ENCODE measurements at places on chromosomes 12 and 14. TPM values are rescaled to one million over a fixed set of nuclear protein-coding genes. Genes with fewer than 3 reads are reported as not detected.

DNA sequence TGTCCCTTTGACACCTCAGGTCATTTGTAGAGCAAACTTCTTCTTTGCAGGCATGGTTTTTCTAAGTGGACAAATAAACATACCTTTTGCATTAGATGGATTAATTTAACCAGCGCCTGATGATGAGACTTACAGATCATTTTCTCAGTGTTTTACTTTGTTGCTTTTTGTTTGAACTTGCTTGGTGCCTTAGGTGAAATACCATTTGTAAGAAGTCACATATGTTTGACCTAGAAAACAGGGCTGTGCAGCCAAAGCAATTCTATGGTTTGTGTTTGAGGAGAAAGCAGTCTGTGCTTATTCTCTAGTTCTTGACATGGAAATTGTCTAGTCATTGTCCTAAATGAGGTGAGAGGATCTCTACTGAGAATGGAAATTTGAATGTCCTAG, 111.1 kb downstream of the DIP2B start:
- no peak for DNase-seq

- no peak for DNase-seq
Observed at GRCh38 chr12:50453872-50454271, 50.9 kb upstream of the DIP2B start.

OR4E2 gene
- not detected for total RNA-seq

- DNase-seq: no peak
Observed at GRCh38 chr12:16611146-16611545, 5.2 kb upstream of the LMO3 start.

GRCh38 chr12:76455582-76456345, 103.8 kb downstream of the OSBPL8 start:
- DNase-seq: peak; percentile 6

CLEC14A gene
- 5.1 TPM for total RNA-seq

GRCh38 chr12:72869024-72869423, 596.9 kb downstream of the TRHDE start:
- no peak for DNase-seq

GRCh38 chr12:86735072-86735471, 478.9 kb upstream of the MGAT4C start:
- DNase-seq: no peak

CTSG gene
- total RNA-seq: not detected

- DNase-seq: no peak
Observed at GRCh38 chr12:46815809-46816208, 10.0 kb downstream of the SLC38A4 start.

DNA sequence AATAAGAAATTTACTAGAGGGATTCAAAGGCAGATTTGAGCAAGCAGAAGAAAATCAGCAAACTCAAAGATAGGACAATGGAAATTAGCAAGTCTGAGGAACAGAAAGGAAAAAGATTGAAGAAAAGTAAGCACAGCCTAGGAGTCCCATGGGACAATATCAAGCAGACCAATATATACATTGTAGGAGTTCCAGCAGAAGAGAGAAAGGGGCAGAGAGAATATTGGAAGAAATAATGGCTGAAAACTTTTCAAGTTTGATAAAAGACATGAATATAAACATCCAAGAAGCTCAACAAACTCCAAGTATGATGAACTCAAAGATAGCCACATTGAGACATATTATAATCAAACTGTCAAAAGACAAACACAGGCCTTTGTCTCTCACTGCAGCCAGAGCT, 25.2 kb downstream of the ATP23 start:
- no peak for DNase-seq

DNA sequence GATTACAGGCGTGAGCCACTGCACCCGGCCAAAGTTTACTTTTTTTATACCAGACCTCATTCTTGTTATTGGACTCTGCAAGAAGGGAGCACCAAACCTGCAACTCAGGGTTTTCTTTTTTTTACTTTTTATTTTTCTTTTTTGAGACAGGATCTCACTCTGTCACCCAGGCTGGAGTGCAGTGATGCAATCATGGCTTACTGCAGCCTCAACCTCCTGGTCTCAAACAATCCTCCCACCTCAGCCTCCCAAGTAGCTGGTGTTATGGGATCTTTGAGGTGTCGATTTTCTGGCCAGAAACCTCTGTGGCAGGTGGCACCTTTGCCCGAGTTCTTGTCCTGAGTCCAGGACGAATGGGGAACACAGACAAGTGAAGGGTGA, 4.2 kb upstream of the PWP1 start:
- DNase-seq: no peak

DNA sequence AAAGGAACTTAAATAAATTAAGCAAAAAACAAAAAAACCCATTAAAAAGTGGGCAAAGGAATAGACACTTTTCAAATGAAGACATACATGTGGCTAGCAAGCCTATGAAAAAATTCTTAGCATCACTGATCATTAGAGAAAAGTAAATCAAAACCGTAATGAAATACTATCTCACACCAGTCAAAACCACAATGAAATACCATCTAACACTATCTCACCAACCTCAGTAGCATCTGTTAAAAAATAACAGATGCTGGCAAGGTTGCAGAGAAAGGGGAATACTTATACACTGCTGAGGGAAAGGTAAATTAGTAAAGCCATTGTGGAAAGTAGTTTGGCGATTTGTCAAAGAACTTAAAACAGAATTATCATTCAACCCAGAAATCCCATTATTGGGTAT, 381.1 kb downstream of the FLRT2 start:
- DNase-seq: no peak

DNA sequence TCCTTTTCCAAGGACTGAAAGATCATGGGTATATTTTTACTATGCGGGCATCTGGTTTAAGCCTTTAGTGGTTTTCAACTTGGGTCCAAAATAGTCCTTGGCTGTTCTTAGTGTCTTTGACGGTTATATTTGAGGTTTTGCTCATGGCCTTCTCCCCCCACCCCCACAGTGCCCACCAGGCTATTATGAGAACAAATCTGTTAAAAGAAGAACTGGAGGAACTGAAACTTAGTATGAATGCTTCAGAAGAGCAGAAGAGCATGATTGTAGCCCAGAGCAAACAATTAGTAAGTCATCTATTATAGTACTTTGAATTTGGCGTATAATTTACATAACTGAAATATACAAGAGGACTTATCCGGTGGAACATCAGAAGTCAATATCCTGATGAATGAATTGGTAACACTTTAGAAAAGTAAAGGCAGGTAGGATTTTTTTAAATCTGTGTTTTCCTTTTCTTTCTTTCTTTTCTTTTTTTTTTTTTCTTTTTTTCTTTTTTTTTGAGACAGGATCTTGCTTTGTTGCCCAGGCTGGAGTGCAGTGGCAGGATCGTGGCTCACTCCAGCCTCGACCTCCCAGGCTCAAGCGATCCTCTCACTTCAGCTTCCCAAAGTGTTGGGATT, 71.8 kb upstream of the BCAT1 start:
- no peak for DNase-seq

DNA sequence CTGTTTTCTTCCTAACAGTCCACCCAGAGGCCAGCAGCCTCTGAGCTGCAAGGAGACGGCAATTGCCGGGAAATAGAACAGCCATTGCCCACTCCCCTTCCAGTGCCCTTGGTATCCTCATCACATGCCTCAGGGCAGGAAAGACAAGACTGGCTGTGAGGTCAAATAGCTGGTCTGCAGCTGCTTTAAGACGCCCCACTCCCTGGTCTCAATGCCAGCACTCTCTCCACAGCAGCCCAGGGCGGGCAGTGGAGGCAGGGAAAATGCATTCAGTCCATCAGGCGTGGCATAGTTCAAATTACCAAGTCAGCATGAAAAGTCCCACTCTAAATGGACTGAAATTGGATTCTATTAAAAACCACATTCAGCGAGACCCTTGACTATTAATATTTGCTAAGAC, 35.6 kb downstream of the TTC9 start:
- no peak for DNase-seq

CD69 gene
- total RNA-seq: 0.69 TPM

- no peak for DNase-seq
Observed at GRCh38 chr14:102525219-102525928, 15.8 kb upstream of the ANKRD9 start.

C12orf54 gene
- not detected for total RNA-seq

SLC25A47 gene
- not detected for total RNA-seq

DNA sequence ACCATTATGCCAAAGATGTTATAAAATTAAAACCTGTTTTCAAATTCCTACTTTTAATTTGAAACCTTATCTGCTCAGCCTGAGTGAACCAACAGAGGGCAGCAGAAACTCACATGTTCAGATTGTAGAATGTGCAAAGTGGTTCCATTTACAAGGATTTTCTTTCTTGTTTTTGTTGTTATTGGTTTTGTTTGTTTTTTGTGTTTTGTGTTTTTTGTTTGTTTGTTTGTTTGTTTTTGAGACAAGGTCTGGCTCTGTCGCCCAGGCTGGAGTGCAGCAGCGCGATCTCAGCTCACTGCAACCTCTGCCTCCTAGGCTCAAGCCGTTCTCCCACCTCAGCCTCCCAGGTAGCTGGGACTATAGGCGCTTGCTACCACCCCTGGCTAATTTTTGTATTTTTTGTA, 22.8 kb upstream of the GARIN2 start:
- DNase-seq: peak; percentile 44

DNA sequence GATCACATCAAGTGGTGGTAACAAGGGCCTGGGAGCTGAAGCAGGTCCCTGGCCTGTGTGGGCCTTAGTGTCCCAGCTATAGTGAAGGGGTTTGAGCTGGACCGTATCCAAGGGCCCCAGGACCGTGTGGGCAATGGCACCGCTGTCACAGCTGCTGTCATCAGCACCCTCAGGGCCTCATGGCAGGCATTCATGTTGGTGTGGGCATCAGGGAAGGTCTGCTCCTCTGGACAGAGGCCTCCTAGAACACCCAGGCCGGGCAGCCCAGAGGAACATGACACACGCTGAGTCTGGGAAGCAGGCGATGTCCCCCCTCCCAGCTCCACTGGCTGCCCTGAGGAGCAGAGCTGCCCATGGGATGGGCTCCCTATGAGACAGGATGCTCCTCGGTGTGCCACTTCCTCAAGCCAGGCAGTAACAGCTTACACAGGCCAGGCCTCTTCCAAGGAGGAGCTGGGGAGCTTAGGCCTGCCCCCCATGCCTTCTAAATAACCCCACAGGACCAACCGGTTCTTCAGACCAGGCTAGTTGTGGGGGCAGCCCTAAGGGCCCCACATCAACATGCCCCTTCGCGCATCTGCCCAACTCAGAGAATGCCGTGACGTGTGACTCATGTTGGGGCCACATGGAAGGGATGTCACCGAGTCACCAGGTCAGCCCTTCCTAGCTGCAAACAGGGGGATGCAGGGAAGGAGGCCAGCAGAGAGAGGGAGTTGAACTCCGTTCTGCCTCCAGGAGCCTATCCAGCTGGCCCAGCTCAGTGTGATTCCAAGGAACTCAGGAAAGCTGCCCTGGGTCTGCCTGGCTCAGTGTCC, 80.4 kb downstream of the PITPNM2 start:
- DNase-seq: no peak

- no peak for DNase-seq
Observed at GRCh38 chr14:58465421-58465820, 37.9 kb downstream of the KIAA0586 start.

NOVA1 gene
- 21.8 TPM for total RNA-seq

- peak; percentile 20 for DNase-seq
Observed at GRCh38 chr12:48813465-48814261, 4.6 kb upstream of the CACNB3 start.

DNA sequence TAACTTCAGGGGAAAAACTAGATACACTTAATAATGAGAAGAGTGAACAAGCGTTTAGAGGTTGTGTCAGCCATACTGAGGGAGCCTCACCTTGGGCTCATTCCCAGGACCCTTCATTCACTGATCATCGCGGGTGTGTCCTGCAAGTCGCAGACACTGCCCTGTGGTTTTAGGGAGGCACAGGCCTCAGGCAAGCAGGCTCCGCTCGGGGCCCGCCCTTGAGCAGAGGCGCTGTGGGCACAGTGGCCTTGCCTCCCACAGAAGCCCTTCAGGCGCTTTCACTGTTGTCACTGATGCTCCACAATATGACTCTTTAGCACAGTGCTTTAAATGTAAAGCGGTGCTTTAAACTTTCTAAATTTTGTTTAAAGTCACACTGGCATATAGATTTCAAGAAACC, 67.4 kb downstream of the DDX51 start:
- DNase-seq: no peak

- no peak for DNase-seq
Observed at GRCh38 chr12:106521901-106522300, 60.9 kb upstream of the RFX4 start.

MED13L gene
- 97.0 TPM for total RNA-seq

GRCh38 chr14:98374136-98374535, 897.9 kb downstream of the BCL11B start:
- no peak for DNase-seq

RPGRIP1 gene
- 1.5 TPM for total RNA-seq

ATP6V1D gene
- 55.5 TPM for total RNA-seq

COCH gene
- total RNA-seq: 3.7 TPM

GRCh38 chr14:64410084-64410774, 22.1 kb downstream of the MTHFD1 start:
- no peak for DNase-seq

DNA sequence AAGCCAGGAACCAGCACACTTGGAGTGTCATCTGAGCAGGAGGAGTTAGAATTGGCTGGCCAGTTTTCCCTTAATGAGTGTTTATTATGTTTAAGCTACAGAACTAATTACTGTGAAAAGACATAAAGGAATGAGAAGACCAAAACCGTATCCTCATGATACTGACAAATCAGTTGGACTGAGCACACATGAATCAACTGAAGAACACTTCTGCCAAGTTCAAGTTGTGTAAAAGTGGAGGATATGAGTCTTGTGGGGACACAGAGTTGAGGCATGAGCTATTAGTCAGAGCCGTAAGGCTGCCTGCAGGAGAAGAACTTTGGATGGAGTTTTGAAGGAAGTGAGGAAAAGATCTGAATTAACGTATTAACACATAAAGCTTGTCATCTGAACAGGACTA, 43.1 kb downstream of the HMGA2 start:
- DNase-seq: no peak
